ENCODE measurements at places on chromosomes 2 and 18.

DNA sequence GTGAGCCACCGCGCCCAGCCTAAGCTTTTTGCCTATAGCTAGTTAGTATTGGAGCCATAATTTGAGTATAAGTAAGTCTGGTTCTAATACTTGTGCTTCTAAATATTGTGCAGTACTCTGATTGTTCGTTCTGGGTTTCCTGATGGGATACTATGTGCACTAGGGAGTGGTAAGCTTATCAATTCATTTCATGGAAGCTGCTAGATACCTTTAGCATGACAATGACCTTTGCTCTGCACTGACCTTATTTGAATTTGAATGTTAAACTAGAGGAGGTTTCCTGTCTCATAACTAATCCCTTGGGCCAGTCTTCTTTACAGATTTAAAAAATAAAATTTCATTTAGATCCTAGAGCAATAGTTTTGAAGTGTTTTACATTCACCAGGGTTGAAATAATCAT lies 125.1 kb downstream of the GPD2 start:
- no peak for DNase-seq

- no peak for DNase-seq
These were observed 1097.9 kb upstream of the CNTNAP5 start for GRCh38 chr2:122927197-122927596.

GRCh38 chr2:176934869-176935415 lies 277.7 kb upstream of the HNRNPA3 start:
- DNase-seq = no peak

GRCh38 chr2:69322631-69323030 lies 64.4 kb downstream of the GFPT1 start:
- no peak for DNase-seq

DNA sequence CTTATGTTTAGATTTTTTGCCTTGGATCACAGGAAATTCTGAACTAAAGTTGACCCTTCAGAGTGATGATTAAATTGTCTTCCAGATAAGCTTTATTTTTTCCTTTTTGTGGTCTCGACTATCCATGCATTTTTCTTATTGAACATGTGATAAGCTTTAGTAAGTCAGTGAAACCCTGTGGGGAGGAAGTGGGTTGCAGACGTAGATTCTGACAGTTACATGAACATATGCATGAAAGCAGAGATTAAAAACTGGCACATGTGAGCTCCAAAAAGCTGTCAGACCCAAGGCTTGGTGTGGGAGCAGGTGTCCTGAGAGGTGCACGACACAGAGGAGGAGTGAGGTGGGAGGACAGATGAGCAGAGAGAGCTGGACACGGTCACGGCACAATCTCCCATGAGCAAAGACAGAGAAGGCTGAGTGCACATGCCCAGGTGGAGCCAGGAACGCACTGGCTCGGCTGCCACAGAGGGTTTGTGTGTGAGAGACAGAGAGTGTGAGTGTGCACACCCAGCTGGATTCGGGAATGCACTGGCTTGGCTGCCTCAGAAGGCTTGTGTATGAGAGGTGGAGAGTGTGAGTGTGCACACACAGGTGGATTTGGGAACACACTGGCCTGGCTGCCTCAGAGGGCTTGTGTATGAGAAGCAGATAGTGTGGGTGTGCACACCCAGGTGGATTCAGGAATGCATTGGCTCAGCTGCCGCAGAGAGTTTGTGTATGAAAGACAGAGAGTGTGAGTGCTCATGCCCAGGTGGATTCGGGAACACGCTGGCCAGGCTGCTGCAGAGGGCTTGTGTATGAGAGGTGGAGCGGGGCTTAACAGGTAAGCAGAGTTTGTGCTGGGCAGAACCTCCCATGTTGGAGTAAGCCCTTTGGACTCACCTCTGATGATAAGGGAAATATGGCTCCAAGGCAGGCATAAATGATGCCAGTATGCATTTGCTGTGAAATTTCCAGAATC lies 849.1 kb upstream of the SALL3 start:
- DNase-seq = no peak

- no peak for DNase-seq
These were observed 95.3 kb upstream of the RMDN2 start for GRCh38 chr2:37829616-37830395.

- no peak for DNase-seq
These were observed 380.7 kb upstream of the CELF4 start for GRCh38 chr18:37946324-37946723.

DNA sequence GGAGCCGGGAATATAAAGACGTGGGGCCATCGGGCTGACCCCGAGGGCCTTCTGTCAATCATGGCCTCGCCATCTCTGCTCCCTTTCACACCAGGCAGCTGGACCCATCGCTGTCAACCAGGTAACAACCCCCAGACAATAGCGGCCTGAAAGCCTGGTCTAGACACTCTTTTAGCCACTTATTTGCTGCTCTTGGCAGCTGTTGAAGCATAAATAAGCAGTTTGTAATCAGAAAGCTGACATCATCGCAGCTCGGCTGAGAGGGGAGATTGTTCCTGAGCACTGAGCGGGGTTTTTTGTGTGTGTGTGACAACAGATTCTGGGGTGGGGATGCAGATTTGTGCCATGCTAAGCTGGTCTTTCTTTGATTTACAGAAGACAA lies 423.6 kb upstream of the POU3F3 start:
- DNase-seq = no peak

DNA sequence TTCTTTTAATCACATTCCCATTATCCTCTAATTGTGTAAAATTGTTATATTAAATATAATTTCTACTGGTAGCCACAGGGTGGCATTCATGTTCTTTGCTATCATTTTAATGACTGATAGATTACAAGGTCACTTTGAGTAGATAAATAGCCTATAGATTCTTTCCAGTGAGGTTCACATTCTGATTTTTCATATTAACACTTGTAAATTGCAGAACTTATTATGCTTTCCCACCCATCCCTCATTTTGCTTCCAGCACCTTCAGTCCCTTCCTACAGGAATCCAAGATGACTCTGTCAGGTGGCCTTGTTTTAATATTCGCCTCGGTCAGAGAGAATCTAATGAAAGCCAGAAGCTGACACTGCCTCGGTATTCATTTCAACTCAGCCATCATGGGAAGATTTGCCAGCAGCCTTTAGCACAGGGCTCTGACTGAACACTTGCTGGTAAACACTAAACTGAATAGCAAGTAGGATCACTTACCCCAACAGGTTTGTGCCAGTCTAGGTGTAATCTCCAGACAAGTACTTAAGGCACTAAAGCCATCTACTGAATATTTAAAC lies 101.2 kb upstream of the FSHR start:
- no peak for DNase-seq

DNA sequence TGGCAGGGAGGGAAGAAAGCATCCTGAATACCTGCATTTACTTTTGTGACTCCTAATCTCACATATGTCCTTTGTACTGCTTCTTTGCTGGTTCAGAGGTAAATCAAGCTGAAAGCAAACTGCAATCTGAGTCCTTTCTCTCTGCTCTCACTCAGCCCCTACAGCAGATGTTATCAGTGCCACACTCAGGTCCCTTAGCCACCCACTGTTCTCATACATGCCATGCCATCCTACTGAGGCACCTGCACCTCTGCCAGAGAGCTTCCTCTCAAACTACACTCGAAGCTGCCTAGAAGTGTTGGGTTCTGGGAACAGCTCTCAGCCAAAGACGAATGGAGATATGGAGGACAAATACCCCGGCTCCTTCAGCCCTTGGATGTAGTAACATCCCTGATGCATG lies 244.5 kb downstream of the TXNL1 start:
- no peak for DNase-seq

- DNase-seq = no peak
These were observed 83.8 kb downstream of the ADAM23 start for GRCh38 chr2:206527153-206527552.

- DNase-seq = no peak
These were observed 143.8 kb downstream of the GALNT14 start for GRCh38 chr2:30994227-30995056.

DNA sequence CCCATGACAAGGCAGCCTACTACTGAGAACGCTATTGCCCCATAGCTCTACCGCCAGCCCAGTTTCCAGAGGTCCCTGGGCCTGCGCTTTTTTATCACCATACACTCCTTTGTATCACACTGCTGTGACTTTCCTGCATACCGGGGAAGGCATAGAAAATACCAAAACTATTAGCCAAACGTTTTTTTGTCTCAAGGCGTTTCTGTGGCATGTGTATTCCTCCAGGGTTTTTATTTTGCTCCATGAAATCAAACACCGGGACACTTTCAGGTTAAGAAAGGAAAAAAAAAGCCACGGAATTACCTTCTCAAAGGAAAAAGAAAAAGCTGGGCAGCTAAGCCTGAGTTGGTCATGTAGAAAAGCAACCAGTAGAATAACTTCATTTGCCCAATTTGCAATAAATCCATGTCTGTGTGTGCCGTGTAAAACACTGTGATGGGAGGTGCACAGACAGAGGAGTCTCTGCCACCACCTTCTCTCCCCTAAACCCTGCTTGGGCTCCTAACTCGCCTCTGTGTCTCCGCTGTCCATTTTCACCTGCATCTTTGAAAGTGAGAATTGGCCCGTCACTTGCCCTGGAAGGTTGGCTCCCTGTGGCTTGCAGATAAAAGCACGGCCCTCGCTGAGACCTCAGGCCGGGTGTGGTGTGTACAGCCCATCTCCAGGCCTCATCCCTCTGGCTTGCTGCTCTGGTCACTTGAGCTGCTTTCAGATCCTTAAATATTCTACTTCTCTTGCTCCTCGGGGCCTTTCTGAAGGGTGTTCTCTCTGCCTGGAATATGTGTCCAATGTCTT lies 1.7 kb downstream of the AMER3 start:
- no peak for DNase-seq

DNA sequence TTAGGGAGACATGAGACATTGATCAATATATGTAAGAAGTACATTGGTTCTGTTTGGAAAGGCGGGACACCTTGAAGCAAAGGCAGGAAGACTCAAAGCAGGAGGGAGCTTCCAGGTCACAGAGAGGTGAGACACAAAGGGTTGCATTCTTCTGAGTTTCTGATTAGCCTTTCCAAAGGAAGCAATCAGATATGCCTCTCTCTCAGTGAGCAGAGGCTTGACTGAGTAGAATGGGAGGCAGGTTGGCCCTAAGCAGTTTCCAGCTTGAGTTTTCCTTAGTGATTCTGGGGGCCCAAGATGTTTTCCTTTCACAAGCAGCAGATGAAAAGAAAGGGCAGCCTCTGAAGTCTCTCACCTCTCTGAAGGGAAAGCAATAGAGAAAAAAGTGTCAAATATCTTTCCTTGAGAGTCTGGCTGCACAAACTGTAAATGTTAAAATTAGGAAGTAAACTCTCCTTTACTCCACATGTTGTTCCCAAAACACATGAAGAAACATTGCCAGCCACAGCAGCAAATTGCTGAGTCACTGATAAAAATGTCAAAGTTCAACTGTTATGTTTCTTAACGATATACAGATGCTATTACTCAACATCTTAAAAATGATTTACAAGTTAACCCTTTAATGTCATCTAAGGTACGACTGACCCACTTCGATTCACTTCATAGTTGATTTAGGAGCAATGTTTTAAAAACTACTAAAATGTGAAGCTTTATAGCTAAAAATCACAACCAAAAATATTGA lies 40.3 kb downstream of the CYB5A start:
- no peak for DNase-seq

DNA sequence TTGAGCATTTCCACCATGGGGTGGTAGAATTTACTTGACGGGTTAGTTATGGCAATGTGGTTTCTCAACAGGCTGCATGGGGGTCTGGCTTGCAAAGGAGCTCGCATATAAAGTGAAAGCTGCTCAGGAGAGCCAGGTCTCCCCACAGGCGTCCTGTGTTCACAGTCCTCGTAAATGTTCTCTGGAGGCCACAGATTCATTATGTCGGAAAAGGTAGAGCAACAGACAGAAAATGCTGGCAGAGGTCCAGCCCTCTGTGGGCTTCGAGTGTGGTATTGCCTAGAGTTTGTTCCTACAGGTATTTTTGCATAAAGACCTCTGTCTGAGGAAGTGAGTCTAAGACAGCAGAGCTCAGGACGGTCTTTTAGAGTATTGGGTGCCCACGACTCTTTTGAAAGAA lies 96.4 kb downstream of the CDCA7 start:
- DNase-seq = no peak

- no peak for DNase-seq
These were observed 58.1 kb downstream of the ST3GAL5 start for GRCh38 chr2:85830645-85831044.

- no peak for DNase-seq
These were observed 52.0 kb upstream of the HAAO start for GRCh38 chr2:42844366-42844765.

DNA sequence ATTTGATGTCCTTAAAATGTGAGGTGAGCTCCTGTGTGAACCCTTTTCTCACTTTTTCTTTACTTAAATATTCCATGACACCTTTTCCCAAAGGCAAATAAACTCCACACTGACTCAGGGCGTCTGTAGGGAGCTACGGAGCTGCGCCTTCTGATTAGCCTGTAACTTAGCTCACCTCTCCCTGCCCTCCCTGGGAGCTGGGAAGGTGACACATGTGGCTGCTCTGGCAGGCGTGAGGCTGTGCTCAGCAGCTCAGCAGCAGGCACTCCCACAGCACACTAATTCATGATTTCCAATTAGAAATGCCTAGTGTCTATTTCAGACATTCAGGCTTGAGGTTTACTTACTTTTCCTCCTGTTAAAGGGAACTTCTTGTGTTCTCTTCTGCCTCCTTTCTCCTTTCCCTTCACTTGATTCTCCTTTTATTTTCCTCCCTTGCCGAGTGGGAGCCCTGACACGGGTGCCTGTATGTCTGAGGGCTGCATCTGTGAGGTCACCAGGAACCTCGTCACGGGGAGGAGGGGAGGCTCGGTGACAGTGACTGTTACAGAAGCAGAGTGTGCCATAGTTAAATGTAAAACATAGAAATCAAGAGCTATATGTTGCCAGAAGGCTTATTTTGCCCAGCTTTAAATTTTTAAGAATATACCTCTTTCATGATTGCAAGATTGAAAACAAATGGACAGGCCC lies 437.1 kb downstream of the DCDC2C start:
- no peak for DNase-seq

- DNase-seq = no peak
These were observed 221.8 kb upstream of the CTAGE1 start for GRCh38 chr18:22639561-22639960.

DNA sequence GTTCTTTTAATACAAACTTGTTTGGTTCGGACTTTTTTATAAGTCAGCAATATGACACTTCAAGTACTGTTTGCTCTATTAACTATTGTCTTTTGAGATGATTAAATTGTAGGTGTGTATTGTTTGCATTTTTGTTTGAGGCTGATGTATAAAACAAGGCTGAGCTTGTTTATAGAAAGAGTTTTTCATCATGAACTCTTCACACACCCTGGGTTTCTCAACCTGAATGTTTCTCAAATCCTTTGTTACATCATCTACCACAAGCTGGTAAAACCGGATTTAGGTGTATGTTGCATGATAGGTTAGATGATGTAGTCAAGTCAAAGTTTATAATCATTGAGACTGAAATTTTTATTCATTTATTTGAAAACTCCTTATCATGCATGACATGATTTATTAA lies 335.2 kb upstream of the LRATD1 start:
- no peak for DNase-seq

GRCh38 chr2:138504546-138505235 lies 3.1 kb downstream of the SPOPL start:
- DNase-seq = no peak

GRCh38 chr18:809985-810642 lies 1.9 kb downstream of the YES1 start:
- no peak for DNase-seq

All from amniotic stem cell (primary cell).